ENCODE measurements at places on chromosomes 1 and 21. TPM values are rescaled to one million over a fixed set of nuclear protein-coding genes. Genes with fewer than 3 reads are reported as not detected.

- H3K36me3 ChIP-seq = no peaks in the 10 kb centered on the region
- no peak for DNase-seq
- H3K4me1 ChIP-seq = no peaks in the 10 kb centered on the region
- H3K4me3 ChIP-seq = no peak overlapping the region
- no peaks in the 10 kb centered on the region for H3K27me3 ChIP-seq
Measured at GRCh38 chr1:95852483-95853070, 618.6 kb downstream of the RWDD3 start.

DNA sequence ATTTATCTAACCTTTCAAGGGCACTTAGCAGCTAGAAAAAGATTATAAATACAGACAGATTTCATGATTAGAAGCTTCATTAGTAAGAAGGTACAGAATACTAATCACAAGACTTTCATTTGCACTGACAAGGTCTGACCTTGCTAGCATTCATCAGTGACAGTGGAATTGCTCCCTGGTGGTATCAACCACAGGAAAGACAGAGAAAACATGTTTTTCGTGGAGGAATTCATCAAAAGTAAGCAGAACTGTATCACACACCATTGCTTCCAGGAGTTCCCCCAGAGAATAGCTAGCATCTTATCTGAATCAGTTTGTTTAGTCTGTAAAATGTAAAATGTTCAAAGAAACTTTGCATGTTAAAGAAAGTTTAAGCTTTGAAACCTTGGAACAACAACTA lies 20.6 kb upstream of the CRB1 start:
- no peak overlapping the region for H3K27ac ChIP-seq
- H3K36me3 ChIP-seq = no peaks in the 10 kb centered on the region
- no peak for DNase-seq
- H3K4me3 ChIP-seq = no peak overlapping the region
- H3K4me1 ChIP-seq = no peaks in the 10 kb centered on the region
- no peaks in the 10 kb centered on the region for H3K27me3 ChIP-seq

GRCh38 chr1:162279136-162279498 lies 97.5 kb downstream of the SPATA46 start:
- H3K4me1 ChIP-seq = no peaks in the 10 kb centered on the region
- H3K36me3 ChIP-seq = no peaks in the 10 kb centered on the region
- H3K27me3 ChIP-seq = no peaks in the 10 kb centered on the region
- DNase-seq = peak; percentile 24

GRCh38 chr1:26010825-26011224 lies 10.8 kb upstream of the EXTL1 start:
- no peak for DNase-seq
- no peak overlapping the region for H3K27ac ChIP-seq
- H3K27me3 ChIP-seq = no peaks in the 10 kb centered on the region
- H3K4me3 ChIP-seq = no peak overlapping the region
- H3K36me3 ChIP-seq = no peaks in the 10 kb centered on the region

GRCh38 chr1:223712850-223713474 lies 623 bp downstream of the CAPN2 start:
- no peaks in the 10 kb centered on the region for H3K27me3 ChIP-seq
- H3K36me3 ChIP-seq = peaks cover 8% of the 10 kb centered on the region
- H3K4me3 ChIP-seq = peak overlapping the region; percentile 62
- peak overlapping the region; percentile 99 for H3K27ac ChIP-seq
- peaks cover 83% of the 10 kb centered on the region for H3K4me1 ChIP-seq
- peak; percentile 58 for DNase-seq

Gene HSD11B1
- total RNA-seq = 3.4 TPM

Measured in heart right ventricle (tissue), 16 donors.